Thoracic aorta (tissue), 2 donors: ENCODE measurements at places on chromosomes 5 and 9.
A peak's percentile ranks its signal among the peaks of the same experiment; 100 is the strongest.

DNA sequence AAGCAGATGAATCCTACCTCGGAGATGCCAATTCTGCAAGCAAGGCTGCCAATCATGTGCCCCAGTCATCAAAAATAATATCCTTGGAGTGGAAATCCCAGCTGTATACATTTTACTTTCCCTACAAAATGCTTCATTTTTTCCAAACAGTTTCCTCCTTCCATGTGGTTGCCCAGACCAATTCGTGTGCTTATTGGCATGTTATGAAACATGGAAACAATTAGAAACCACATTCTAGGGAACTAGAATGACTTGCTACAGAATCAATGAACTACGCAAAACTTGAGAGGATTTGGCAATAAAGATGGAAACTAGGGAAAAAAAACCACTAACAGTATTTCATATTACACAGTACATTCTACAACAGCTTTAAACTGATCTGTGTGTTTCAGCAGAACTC is 584.5 kb upstream of the DMAC1 start:
- no peak for DNase-seq

- DNase-seq = no peak
Measured at GRCh38 chr9:18531136-18532065, 57.4 kb downstream of the ADAMTSL1 start.

DNA sequence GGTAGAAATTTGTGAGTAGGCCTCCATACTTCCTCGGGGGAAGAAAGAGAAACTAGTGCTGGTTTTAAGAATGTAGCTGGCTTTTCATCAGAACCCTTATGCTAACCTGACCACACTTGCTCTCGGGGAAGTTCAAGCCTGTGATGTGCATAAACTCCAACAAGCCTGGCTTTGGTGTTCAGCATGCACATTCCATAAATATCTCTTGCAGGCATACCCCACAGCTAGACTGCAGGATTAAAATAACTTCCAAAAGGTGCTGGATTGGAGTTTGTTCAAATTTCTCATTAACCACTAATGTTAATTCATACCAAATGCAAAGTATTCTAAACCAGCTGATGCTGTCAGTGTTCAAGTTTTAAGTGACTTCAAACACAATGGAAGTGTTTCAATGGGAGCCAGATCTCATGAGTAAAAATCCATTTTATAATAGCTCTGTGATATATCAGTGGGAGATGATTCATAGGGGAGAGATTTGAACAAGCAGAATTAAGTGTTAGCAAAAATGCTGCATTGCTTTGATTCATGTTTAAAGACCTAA is 79.4 kb downstream of the NPR3 start:
- no peak for DNase-seq

DNA sequence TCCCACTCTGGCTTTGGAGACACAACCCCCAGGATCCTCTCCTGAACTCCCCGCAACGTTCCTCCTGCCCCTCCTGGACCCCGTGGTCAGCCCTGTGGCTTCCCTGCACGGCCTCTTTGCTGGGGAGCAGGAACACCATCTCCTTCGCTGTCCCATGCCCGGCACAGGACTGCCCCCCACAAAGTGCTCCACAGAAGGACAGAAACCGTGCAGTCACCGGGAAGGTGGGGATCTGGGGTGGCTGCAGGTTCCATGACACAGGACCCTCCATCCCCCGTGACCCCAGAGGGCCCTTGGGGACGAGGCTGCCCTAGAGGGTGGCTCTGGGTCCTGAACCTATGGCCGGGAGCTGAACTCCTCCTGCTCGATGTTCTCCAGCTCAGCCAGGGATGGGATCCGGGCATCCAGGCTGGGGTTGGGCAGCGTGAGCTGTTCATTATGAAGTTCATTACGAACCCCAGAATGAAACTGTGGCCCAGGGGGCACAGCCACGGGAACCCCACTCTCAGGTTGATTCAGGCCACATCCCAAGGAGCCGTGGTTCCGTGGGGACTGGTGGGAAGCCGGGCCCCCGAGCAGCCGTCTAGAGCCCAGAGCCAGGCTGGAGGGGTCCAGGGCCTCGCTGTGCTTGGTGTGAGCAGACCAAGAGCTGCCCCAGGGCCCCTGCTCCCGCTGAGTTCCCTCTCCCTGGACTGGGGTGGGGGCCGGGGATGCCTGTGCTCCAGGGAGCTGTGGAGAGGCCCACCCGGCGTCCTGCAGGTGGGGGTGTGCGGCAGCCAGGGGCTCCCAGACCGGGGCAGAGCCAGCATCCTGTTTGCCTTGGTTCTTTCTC is 684 bp upstream of the SLC6A19 start:
- DNase-seq = no peak

GRCh38 chr9:16282216-16282615 is 588.3 kb downstream of the BNC2 start:
- DNase-seq = no peak

- DNase-seq = peak; percentile 61
Measured at GRCh38 chr9:86947146-86948073, at the start of gene GAS1. GAS1 (minus strand) TSS chr9:86947506; CDS start chr9:86946779, 727 bp downstream.

DNA sequence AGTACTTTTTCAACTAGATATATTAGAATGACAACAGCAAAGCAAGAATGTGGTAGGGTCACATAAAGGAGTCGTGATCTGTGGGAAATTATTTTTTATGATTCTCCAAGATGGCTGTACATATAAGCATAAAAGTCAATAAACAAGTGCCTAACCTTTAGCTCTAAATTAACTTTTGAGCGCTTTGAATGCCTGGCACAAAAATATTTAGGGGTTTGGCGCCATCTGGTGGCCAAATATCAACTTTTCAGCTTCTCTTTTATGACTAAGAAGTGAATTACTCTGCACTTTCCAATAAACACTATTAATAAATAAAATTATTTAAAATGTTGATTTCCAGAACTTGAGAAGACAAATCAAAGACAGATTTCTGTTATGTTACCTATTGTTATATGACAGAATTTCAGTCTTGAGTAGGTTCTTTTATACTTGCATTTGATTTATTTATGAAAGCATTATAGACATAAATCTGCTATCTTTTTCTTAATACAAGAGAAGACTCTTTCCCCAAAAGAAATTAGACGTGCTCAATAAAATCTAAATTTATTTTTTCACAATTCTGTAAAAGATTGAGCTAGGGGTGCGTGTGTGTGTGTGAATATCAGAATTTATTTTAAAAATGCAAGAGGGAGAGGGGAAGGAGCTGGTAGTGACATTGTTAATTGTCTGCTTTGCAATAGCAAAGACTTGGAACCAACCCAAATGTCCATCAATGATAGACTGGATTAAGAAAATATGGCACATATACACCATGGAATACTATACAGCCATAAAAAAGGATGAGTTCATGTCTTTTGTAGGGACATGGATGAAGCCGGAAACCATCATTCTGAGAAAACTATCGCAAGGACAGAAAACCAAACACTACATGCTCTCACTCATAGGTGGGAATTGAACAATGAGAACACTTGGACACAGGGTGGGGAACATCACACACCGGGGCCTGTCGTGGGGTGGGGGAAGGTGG is 36.7 kb upstream of the ARRDC3 start:
- no peak for DNase-seq

- DNase-seq = no peak
Measured at GRCh38 chr5:142319105-142319504, 5.7 kb downstream of the SPRY4 start.

GRCh38 chr5:18195910-18196309 is 561.6 kb downstream of the TAF11L14 start:
- DNase-seq = no peak

GRCh38 chr9:122346478-122347347 is 24.1 kb upstream of the PTGS1 start:
- DNase-seq = no peak

DNA sequence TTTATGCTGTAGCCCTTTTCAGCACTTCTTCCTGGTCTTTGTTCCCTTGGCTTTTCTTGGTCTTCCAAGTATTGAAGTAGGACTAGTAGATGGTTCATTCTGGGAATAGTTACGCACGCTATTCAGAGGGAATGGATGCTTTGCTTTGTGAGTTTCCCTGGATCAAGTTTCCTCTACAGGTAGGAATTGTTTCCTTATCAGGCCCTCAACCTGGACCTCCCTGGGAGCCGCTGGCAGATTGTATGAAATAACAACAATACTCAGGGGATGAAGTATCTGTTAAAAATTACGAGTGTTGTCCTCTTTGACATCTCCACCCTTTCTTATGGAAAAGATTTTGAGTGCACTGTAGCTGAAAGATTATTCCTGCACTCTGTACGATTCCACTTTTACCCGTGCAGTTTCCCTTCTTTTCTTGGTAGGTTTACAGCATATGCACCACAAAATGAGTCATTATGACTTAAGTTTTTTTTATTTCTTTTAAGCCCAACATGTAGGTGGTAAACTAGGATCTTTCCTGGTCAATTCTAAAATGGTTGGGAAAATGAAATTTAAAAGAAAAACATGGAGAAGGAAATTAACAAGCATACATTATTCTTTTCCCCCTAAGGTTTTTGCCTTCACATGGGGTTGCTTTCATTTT is 57.9 kb downstream of the ARHGAP26 start:
- DNase-seq = no peak

DNA sequence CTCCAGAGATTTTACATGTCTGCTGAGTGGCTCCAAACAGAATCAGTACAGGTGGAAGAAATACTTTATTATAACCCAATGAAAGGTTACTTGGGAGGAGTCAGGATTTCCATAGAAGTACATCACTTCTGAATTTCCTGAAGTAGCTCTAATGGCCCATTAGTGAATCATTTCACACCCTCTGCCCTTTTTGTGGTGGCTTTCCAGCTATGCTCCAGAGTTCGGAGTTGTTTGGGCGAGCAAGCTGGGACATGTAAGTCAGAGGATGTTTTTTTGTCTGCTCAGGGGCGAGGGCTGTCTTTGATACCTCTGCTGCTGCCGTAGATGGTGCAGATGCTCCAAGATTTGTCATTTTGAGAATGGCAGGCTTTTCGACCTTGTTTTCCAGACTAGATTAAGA is 226.1 kb downstream of the GOLPH3 start:
- no peak for DNase-seq

DNA sequence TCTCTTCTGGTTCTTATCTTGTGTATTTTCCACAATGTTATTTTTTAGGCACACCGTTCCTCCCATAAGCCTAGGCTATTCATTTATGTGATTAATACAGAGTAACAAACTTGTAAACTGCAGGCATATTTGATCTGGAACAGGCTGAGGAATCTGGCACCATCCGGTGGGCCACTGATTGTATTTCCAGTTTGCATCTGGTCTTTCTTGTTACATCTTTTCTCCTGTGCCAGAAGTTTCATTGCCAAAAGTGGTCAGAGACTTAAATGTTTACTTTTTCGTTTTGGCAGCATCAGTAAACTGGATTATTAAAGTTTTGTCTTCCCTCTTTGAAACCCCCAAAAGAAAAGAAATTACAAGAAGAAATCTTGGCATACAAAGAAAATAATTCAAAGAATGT is 17.9 kb upstream of the ZCCHC7 start:
- no peak for DNase-seq

DNA sequence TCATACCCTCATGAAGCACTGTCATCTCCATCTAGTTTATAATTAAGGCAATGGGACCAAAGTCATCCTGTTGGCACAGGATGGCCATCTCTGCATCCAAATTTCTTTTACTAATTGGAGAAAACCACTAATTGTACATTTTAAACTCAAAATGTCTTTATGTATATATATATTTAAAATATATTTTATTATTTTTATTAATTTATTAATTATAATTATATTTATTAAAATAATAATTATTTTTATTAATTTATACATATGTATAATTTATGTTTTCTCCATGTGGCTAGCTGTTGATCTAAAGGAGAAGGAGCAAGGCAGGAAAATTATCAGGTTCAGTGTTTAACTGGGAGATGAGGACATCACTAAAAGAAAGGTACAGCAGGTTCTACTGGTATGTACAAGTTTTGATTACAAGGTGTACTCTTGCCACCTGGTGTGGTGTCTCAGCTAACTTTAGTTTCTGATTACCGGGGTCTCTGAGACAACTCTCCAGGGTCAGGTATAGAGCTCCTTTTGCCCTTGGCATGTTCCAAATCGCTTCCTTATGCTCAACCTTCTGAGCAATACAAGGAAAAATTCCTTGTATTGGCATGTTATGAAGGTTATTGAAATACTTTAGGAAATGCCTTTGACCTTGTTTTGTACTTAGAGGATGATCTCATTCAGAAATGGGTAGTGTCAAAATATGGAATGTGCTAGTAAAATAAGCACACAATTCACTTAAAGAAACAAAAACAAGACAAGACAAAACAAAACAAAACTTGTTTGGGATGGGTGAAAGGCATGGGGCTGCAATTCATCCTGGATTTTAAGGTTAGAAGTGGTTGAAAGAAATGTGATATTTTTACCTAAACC is 79.6 kb downstream of the GHR start:
- no peak for DNase-seq

GRCh38 chr9:92780206-92780605 is 15.6 kb upstream of the BICD2 start:
- DNase-seq = no peak
